ENCODE measurements at places on chromosomes 1 and 21. TPM values are rescaled to one million over a fixed set of nuclear protein-coding genes. Genes with fewer than 3 reads are reported as not detected.

GRCh38 chr1:18256282-18257235, 149.0 kb downstream of the IGSF21 start:
- peak; percentile 47 for DNase-seq

GRCh38 chr1:1895456-1896336, 4.8 kb upstream of the GNB1 start:
- peak; percentile 30 for DNase-seq

DNA sequence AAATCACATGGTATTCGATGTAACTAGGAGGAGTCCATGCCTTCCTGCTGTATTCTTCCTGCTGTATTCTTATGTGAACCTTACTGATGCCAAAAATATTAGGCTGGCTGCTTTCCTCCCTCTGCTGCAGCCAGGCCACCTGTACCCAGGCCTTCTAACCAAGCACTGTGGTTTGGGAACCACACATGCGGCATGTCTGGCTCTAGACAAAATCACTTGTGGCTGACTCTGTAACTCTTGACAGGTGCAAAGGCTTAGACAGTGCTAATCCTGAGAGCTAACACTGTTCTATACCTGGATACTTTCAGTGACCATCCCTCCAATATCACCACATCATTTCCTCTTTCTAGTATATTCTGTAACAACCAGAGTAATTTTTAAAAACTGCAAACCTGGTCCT, 67.7 kb downstream of the PCP4 start:
- no peak for DNase-seq

- no peak for DNase-seq
Observed at GRCh38 chr1:189669846-189670245, 807.8 kb downstream of the BRINP3 start.

GRCh38 chr1:246508897-246509688, 2.0 kb upstream of the SMYD3 start:
- DNase-seq = no peak

GRCh38 chr21:44765231-44766013, 36.2 kb downstream of the UBE2G2 start:
- DNase-seq = no peak

GRCh38 chr1:198495631-198496030, 44.8 kb downstream of the ATP6V1G3 start:
- no peak for DNase-seq

GRCh38 chr1:246638941-246639655, 72.8 kb downstream of the CNST start:
- no peak for DNase-seq

- DNase-seq = no peak
Observed at GRCh38 chr1:24381256-24381655, 32.3 kb downstream of the STPG1 start.

DNA sequence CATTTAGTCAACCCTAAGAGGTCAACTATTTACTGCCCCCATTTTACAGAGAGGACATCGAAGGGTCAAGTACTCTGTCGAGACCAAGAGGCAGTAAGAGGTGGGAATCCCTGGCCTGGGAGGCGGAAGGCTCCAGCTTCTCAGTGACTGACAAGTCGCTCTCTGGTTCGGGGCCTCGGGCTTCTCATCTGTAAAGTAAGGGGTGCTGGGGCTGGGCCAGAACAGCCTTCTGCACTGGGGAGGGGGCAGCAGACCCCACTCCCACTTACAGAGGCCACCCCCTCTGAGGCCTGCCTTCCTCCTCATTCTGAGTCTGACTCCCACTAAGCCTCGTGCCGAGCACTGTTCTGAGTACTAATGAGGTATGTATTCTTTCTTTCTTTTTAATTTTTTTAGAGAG, 17.0 kb upstream of the IFNLR1 start:
- DNase-seq = no peak

DNA sequence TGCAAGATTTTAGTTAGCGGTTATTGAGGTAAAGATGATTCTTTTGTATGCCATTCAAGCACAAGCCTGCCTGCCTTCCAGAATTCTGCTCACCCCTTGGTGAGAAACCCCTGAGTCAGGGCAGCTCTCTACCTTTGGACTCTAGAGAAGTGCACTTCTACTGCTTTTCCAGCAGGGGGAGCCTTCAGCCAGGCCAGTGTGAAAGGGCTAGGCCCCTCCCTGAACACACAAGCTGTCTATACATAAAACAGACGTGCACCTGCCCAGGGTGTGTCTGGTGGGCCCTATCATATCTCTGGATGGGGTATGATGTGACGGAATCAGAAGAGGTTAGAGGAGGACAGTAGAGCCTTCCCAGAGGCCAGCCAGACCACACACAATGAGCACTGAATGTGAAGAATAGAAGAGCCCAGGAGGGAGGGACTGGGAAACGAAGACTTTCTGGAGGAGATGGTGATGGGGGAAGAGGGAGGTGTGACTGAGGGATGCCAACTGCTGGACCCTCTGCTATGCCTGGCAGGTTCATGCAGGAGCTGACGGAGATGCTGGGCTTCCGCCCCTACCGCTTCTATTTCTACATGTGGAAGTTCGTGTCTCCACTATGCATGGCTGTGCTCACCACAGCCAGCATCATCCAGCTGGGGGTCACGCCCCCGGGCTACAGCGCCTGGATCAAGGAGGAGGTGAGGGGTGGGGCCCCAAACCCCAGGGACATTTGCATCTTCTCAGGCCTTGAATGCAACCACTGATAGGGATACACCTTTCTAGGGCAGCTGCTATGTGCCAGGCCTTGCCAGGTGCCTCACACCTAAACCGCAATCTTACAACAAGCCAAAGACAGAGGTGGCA, 13.0 kb upstream of the KCNC4 start:
- DNase-seq = peak; percentile 37

Gene F11R
- 20.9 TPM for total RNA-seq

GRCh38 chr1:62038594-62039284, 155.9 kb upstream of the L1TD1 start:
- DNase-seq = no peak

DNA sequence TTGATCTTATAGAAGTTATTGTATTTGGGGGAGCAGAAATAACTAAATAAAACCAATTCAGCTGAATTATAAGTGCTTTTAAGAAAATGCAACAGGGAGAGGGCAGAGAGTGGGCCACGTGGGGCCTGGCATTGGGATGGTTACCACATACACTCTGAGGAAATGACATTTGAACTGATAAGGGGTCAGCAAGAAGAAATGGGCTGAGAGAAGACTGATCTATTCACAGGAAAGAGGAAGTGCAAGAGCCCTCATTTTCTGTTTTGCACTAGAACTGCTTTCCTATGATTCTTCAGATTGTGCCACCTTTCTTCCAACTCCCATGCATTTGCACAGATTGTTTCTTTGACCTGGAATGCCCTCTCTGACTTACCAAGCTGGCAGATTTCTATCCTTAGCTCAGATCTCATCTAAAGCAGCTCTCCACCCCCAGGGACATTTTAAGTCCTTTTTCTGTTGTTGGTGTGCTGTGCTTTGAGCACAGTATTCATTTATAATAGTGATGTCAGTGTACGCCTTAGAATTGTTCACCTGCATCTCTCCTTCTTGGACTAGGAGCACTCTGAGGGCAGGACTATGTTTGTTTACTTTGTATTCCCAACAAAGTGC, 115.9 kb downstream of the FGGY start:
- DNase-seq = no peak

Gene PRAMEF5
- total RNA-seq = not detected

Gene CYP4A11
- not detected for total RNA-seq

Data from stomach (tissue), 19 donors.